ENCODE measurements at places on chromosomes 3 and 15. TPM values are rescaled to one million over a fixed set of nuclear protein-coding genes. Genes with fewer than 3 reads are reported as not detected.

Gene CACNA1D
- 30.1 TPM for total RNA-seq

Gene CIB2
- total RNA-seq, result 68.9 TPM

Gene DLL4
- 2.3 TPM for total RNA-seq

Gene C15orf62
- 0.43 TPM for total RNA-seq

Gene RAB7A
- total RNA-seq, result 151 TPM

Gene ZNF660
- total RNA-seq, result 9.8 TPM

Gene CADM2
- total RNA-seq, result 7.8 TPM

Gene CMTM8
- 17.1 TPM for total RNA-seq

DNA sequence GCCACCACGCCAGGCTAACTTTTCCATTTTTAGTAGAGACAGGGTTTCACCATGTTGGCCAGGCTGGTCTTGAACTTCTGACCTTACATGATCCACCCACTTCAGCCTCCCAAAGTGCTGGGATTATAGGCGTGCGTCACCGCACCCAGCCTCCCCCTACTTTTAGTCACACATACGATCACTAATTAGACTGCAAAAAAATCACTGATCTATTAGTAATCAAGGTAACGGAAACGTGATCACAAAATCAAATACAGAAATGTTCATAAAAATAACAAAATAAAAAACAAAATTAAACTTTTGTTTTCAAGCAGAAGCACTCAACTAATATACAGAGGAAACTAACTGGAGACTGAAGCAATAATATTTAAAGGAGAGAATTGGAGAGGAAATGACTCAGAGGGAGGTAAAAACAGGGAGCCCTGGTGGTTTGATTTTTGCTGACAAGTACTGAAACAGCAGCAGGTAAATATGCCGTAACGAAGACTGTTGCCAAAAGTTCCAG is 4.6 kb downstream of the WDR53 start:
- DNase-seq, result no peak

GRCh38 chr15:60635507-60636352 is 156.8 kb upstream of the ICE2 start:
- DNase-seq, result no peak

DNA sequence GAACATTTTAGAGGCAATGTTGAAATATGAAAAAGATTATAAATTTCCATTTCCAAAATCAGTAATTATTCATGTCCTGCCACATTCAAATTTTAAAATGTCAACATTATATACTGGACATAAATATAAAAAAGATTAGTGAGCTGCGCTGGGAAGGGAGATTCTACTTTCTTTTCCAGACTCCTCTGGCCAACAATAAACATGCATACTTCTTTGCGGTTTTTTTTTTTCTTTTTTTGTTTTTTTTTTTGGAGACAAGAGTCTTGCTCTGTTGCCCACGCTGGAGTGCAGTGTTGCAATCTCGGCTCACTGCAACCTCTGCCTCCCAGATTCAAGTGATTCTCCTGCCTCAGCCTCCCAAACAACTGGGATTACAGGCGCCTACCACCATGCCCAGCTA is 105.5 kb downstream of the ADAM10 start:
- DNase-seq, result no peak

DNA sequence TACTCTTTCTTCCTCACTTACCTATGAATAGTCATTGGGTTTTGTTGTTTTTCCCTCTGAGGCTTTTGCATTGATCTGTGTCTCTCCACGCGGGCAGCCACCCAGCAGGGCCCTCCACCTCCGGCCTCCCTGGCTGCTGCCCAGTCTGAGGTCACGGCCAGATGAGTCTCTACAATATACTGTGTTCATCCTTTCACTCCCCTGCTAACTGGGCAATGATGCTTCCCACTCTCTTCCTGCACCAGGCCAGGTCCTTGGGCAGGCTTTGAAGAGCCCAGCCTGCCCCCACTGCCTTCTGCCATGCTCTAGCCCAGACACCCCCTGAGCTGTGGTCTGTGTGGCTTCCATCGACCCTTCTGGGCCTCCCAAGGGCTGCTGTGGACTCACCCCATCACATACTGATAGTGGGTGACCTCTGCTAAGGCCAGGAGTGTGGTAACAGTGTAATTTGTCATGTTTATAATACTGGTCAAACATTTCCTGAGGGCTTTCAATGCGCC is 18.0 kb downstream of the PDIA5 start:
- DNase-seq, result no peak

DNA sequence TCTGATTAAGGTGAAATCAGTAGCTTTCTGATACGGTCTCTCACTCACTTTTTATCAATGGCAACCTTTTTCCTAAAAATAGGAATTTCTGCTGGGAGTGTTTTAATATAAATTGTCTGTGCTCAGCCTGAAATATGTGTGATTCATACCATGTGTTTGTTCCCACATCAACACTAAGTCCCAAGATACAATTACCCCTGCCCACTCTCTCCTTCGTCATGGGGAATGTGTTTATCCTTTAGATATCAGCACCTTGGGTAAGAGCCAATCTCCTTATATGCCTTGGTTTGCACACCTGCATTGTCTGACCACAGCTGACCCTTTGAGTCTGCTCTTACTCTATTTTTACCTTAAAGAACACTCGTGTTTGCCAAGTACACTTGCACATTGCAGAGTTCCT is 356.4 kb downstream of the LPP start:
- DNase-seq, result peak; percentile 19

GRCh38 chr3:150407051-150407807 is 869 bp upstream of the TSC22D2 start:
- peak; percentile 13 for DNase-seq

GRCh38 chr3:32313723-32314473 is 75.4 kb downstream of the CMTM8 start:
- DNase-seq, result peak; percentile 39

GRCh38 chr15:45221967-45222366 is 30.1 kb upstream of the SLC28A2 start:
- no peak for DNase-seq
